ENCODE measurements at places on chromosomes 7 and 10.

DNA sequence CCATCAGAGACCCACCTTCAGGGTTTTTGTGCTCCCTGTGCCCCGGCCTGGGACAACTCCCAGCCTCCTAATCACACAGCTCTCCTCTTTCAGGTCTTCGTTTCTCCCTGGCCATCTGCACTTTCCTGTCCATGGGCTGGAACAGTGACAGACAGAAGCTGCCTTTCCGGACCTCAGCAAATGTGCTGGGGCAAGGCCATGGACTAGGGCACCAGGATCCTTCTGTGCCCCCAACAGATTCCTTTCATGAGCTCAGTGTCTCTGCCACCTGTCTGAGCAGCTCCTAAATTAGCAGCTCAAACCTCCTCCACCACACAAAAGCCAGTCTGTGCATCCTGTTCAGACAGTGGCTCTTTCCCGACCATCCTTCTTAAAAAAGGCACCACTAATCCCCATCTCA lies 41.9 kb upstream of the FRMD4A start:
- no peak for DNase-seq

DNA sequence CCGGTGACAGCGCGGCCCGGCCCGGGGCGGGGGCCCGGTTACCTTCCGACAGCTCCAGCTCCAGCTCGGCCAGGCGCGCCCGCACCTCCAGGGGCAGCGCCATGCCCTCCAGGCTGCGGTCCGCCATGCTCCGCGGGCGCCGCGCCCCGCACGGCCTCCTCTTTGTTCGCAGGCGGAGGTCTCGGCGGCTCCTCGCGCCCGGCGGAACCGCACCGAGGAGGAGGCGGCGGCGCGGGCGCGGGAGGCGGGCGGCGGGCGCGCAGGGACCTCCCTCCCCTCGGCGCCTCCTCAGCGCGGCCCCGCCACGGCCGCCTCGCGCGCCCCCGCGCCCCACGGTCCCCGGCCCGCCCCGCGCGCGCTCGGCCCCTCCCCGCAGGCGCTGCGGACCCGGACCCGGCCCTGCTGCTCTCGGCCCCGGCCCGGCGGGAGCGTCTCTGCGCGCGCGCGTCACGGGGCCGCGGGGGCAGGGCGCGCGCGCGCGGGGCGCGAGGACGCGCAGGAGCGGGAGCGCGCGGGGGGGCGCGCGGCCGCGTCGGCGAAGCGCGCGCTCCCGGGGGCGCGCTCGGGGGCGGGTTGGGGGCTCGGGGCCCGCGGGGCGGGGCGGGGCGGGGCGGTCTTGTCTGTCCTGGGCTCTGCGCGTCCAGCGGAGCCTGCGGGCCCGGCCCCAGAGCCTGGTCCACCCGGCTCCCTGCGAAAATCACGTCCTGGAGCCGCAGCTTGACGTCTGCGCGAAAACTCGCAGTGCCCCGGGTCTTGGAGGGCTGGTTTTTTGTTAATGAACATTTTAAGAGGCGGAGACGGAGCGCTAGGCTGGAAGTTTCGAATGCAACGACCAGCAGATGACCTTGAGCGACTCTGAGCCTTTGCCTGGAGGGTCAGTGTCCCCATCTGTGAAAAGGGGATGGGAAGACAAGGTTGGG lies at the start of gene DIP2C:
Gene DIP2C, minus strand, starts transcription at position 217 of the 920 bp plus-strand sequence. Its CDS starts 90 bp downstream, at position 127.
- DNase-seq = no peak

DNA sequence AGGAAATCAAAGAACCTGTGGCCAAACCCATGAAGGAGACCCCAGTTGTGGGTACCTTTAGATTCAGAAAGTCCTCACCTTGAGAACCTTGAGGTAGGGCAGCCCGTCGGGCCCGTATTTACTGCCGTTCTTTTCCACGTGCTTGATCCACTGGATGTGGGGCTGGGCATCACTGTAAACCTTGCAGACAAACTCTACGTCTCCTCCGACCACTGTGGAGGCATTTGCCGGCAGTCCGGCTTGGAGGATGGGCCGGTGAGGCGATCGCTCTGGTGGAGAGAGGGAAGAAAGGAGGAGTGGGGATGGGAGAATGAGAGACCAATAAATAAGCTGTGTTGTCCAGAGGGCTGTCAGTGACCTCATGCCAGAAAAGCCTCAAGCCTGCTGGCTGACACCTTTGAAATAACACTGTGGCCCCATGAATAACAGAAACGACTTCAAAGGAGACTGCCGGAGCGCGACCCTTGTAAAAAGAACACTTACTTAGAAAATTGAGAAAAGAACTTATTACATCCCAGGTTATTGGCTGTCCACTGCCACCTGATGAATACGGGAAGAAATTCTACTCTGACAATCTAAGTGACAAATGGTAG lies 78.2 kb downstream of the FGFR2 start:
- DNase-seq = no peak

DNA sequence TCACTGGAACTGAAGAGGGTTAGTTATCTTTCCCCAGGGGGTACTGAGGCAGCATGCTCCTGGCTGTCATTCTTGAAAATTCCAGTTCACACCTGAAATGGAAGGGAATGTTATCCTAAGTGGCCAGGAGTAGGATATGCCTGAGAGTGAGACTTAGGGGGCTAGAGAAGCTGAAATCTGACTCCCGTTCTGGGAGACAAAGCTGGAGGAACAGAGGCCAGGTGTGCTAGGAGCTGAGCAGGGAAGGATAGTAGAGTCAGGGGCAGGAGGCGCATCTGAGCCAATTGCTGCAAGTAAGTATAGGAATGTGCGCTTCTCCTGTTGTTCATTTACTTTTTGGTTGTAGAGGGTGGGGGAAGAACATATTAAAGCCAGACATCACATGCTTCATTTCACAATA lies 58.1 kb upstream of the KIAA1217 start:
- DNase-seq = no peak

GRCh38 chr10:71035511-71036296 lies 147.3 kb upstream of the PCBD1 start:
- no peak for DNase-seq

- no peak for DNase-seq
These were observed 1274.9 kb upstream of the SORCS1 start for GRCh38 chr10:108439397-108439796.
